ENCODE measurements at places on chromosomes 7 and 10. TPM values are rescaled to one million over a fixed set of nuclear protein-coding genes. Genes with fewer than 3 reads are reported as not detected.
A peak's percentile ranks its signal among the peaks of the same experiment; 100 is the strongest.

Gene RTKN2
- 19.1 TPM for total RNA-seq

GRCh38 chr7:154744256-154744860 lies 258.6 kb downstream of the PAXIP1 start:
- DNase-seq, result peak; percentile 96

DNA sequence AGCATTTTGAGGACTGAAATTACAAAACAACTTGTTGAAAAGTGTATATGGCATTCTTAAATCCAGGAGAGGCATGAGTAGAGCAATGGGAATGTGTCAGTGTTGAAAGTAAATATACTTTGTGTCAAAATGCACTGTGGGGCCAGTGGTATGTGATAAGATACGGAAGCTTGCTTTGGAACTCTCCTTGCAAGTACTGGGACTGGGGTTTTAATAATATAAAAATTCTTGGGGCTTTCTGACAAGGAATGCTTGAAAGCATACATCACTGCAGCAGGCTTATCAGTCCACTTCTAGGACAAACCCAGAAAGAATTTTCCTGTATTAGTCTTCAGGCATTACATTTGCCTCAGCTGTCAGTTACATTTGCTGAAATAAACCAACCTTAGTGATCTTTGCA lies 472.8 kb upstream of the FZD8 start:
- no peak for DNase-seq

- DNase-seq, result no peak
Observed at GRCh38 chr10:17712717-17713471, 39.1 kb upstream of the TMEM236 start.

Gene GIMAP1
- total RNA-seq, result not detected

DNA sequence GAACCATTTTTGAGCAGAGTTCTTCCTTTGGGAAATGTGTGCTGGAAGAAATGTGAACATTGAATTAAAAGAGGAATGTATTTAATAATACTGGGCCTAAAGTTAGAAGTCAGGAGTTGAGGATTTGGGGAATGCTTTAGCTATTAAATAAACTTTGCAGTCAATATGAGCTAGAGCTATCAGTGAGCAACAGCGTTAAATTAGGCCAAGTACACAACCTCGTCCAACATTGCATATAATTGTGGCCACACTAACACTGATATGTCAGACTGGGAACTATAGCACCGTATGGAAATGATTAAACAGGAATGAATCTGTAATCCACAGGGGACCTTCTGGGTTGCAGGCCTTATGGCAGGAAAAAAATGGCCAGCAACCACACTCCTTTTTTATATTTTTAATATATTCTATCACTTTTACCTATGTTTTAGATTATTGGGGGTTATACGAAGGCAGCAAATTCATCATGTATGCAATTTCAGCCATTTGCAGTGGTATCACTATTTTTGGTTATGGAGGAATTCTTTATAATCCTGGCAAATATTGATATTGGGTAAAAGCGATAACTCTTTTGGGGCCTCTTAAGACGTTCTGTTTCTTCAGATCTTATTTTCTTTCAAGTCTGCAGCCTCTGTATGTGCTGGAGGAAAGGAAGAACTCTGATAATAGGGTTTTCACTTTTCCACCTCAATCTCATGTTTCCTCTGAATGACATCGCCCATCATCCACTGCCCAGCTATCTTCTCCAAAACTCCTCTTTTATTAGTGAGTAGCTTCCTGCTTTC lies 236.3 kb upstream of the PLXDC2 start:
- DNase-seq, result no peak

DNA sequence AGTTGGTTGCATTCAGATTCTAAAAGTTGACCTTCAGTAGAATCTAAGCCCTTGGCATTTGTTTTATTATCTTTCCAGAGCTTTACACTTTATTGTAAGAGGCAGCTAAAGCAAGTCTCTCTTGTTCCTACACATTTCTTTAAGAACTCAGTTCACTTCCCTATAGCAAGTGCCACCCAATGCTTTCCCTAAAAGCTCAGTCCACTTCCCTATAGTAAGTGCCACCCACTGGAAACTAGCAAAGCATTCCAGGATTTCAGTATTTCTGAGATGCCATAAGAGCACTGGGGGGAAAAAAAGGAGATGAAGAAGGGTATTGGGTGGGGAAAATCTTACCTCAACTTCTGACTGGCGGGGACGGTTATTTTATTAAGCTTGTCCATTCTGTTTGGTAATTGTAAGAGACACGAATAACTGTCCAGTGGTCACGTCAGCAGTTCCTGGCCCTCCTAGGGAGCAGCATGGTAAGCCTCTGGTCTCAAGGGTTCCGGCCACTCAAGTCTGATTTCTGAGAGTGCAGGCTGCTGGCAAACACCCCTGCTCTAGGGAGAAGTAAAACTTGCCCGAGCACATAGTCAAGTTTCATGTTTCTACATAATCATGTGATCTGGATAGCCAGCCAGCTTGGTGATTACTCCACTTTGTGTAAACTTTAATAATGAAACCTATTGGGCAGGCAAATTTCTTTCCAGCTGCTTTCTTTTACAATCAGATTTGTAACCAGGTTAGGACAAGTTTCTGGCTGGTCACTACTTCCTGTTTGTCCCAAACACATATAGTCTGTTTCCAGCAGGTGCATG lies at the start of gene BLNK:
Gene BLNK, minus strand, starts transcription at position 554 of the 800 bp plus-strand sequence. Its CDS starts 171 bp downstream, at position 383.
- DNase-seq, result no peak

Gene TRIM73
- 5.8 TPM for total RNA-seq

All from endodermal cell (in vitro differentiated cells).